ENCODE measurements at places on chromosomes 11 and 22.

DNA sequence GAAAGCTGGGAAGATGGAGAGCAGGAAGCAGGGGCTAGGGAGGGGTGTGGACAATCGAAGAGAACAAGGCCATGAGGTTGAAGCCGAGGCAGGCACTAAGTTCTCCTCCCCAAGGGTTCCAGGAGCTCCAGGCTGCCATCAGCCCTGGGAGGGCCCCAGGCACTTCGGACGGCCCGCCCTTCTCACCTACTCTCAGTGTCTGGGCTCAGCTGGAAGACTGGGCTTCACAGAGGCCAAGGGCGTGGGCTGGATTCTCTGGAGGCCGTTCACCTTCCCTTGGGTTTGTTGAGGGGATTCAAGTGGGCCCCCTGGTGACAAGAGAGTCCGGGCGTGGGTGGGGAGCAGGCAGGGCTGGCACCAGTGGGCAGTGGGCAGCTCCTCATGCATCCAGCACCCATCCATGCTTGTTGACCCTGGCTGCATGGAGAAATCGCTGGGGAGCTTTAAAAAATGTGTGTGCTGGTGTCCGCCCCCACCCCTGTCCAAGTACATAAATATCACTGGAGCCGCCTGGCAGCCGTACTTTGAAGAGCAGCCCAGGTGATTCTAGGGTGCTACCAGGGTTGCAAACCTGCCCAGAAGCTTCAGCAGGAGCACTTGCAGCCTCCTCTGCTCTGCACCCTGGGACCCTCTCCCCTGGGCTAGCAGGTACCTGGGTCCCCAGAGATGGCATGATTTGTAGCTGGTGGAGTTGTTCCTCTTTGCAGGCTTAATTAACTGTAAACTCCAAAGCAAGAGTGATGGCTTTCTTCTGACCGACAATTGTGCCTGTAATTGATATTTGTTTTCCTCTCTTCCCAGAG is 74.3 kb downstream of the RTL6 start:
- DNase-seq = no peak

- no peak for DNase-seq
Measured at GRCh38 chr22:47484960-47485569, 722.6 kb downstream of the TBC1D22A start.

GRCh38 chr11:85316967-85317366 is 310.2 kb downstream of the DLG2 start:
- no peak for DNase-seq

- DNase-seq = no peak
Measured at GRCh38 chr11:95322539-95322938, 91.5 kb upstream of the SESN3 start.

GRCh38 chr11:69674267-69674885 is 777 bp downstream of the LTO1 start:
- DNase-seq = no peak

GRCh38 chr11:112523031-112523430 is 262.4 kb upstream of the PLET1 start:
- DNase-seq = no peak

DNA sequence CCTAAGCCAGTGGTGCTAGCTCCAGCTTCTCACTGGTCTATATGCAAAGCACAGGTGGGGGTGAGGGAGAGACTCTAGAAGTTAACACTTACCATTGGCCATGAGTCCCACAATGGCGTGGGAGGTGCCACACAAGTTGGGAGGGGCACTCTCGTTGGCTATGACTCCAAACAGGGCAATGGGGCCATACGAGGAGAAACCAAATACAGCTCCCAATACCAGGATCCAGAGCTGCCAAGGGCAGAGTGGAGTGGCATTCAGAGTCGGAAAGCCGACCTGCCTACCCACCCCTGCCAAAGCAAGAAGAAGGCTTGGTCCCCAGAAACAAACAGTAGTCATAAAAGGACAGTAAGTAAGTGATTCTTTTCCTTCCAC is 5.6 kb downstream of the SLC37A4 start:
- DNase-seq = no peak

GRCh38 chr11:68051191-68052136 is 12.6 kb downstream of the TCIRG1 start:
- no peak for DNase-seq

DNA sequence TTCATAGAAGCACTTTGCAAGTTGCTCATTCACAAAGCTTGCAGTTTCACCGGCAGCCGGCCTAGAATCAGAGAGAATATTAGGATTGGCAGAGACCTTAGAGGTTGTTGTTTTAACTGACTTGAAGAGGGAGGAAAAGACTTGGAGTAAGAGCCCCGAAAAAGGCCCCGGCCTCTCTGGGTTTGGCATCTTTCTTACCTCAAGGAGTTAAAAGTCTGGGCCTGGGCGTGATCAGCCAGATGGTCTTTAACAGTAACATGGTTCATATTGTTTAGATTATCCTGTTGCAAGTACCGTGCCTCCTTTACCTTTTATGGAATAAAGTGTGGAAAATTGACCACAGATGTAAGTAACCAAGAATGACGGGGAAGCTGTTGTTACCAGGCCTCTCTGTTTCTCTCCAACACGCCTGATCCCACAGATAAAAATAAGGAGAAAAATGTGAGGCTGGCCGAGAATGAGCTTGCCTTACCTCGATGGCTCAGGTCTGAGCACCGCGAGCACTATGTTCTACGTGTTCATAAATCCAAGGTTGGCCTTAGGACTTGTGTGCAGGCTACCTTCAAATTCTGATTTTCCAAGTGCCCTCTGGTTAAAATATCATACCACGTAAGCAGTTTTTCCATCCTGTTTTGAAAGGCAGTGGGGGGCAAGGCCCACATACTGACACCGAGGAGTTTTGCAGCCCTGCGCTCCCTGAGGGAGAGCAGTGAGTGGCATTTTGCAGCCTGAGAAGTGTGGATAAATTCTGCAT is 56.4 kb downstream of the PARVA start:
- DNase-seq = no peak

Data from cortex of kidney (tissue), 1 donor.